ENCODE measurements at places on chromosomes 11 and 22. TPM values are rescaled to one million over a fixed set of nuclear protein-coding genes. Genes with fewer than 3 reads are reported as not detected.

The GALNT18 gene
- total RNA-seq = 213 TPM

The KLHDC7B gene
- not detected for total RNA-seq

DNA sequence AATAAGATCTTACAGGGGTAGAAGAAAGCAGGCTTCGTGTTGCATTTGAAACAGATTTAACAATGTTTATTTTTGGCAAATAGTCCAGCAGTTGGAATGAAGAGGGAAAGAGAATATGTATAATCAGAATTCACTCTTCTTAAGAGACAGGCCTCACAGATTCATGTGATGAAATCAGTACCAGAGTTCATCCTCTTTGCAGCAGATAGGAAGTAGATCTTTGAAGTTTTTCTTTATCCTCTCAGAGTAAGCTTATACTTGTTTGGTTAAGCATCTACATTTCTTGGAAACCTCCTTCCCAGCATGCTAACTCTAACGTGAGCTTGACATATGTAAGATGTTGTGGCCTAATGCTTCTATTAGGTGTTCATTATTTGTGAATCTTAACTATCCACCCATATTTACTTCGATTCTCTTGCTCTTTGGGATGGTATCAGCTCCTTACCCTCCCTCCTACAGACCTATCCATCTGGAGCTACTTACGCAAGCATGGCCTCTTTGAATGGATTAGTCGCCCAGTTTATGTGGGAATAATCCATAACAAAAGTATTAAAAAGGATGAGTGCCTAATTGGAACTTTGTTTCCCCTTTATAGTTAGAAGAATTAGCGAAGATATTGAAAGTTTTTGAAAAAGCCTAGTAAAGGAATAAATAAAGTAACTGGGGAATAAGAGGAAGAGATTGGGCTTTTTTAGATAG lies 80.1 kb downstream of the PRMT3 start:
- DNase-seq = no peak

DNA sequence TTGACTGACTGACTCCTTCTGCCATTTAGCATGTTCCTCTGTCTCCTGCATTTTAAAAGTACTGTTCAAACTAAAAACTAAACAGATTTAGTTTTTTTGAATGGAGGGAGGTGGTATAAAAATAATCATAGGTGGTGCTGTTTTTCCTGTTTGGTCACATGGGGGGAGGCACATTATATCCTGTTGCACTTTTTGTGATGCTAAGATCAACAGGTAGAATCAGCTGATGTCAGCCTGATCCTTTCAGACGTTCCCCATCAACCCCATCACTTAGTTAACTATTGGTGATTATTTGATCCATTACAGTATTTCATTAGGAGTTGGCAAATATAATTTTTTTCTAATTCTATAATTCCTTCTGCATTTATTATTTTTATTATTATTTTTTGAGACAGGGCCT lies 5.1 kb upstream of the OSBP2 start:
- no peak for DNase-seq

- DNase-seq = no peak
Observed at GRCh38 chr11:90916706-90917105, 693.9 kb upstream of the CHORDC1 start.

DNA sequence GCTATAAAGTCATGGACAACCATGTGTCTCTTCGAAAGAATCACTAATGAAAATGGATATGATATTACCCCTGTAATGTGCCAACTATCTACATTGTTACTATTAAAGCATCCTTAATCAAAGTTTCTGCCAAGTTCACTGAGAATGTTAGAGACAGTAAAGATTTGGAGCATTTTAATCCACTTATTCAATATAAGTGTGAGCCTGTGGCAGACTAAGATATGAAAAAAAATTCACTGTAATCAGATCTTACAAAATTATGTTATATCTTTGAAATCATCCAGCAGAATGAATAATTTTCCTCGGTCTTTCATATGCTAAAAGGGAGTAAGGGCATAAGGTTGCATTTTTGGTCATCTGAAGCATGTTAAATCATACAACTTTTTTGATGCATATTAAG lies 49.9 kb downstream of the MAML2 start:
- no peak for DNase-seq

GRCh38 chr22:16961477-16962186 lies 46.4 kb downstream of the GAB4 start:
- no peak for DNase-seq

All from dermis blood vessel endothelial cell (primary cell).